ENCODE measurements at places on chromosomes 4 and X.

DNA sequence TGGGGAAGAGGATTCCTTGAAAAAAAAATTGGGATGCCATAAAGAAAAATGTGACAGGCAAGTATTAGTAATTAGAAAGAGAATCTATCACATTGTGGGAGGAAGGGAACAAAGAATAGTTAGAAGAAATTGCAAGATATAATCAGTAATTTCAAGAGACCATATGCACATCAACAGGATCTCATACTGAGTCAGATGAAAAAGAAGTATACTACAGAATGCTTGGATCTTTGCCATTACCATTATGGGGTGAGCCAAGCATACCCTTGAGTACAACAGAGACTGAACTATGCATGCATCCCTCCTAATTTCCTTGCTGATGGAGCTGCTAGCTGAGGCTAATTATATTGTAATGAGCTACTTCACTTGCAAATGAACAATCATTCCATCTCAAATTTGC is 287.6 kb downstream of the PAPSS1 start:
- DNase-seq = no peak

GRCh38 chr4:61851126-61851525 is 651.0 kb downstream of the ADGRL3 start:
- DNase-seq = no peak

DNA sequence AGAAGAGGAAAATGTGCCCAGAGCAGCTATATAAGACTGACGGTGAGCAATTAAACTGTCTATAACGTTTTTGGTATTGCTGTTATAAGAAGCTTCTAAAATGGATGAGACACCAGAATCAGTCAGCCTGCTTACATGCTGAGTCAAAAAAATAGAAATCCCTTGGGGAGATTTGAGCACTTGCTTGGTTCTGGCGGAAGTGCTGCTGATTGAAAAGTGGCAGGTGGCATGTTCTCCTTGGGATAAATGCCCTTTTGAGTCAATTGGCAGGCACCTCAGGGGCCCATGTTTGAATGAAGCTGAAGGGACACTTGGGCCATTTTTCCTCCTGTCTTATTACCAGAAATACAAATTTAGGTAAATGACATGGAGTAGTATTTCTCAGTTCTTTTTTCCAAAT is 148.7 kb downstream of the PTCHD1 start:
- DNase-seq = no peak

- DNase-seq = no peak
These were observed 2.8 kb downstream of the SFRP2 start for GRCh38 chr4:153785910-153786721.

DNA sequence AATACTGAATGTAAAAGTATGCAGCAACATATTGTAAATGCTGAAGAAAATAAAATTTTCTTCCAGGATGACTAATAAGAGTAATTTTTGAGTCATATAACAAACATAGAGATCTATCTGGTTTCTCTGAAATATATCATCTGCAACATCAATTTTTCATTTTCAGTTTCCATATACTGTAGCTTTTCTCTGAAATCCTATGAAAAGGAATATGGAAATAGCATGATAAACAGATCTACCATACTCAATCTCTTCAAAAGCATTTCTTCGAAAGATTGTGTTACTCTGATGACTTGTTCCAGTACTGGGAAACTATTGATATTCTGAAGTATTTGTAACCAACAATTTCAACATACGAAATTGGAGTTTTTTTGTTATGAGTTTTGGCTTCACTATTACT is 1156.7 kb downstream of the FAM133A start:
- DNase-seq = no peak

DNA sequence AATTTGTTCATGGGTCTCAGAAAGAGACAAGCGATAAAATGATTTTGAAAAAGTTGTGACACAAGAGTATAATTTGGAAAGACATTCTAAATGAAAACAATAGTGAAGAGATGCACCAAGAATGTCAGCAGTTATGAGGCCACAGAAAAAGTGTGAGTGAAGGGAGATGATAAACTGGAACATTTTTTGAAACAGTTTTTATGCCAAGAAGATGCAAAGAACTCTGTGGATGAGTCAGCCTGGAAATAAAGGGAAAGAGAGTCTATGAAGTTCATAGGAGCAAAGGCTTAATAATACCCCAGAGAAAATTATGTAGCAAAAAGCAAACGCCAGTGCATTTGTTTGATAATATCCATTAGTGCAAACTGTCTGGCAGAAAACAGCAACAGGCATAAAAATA is 188.4 kb upstream of the TBC1D9 start:
- no peak for DNase-seq

GRCh38 chrX:119502727-119503483 is 34.7 kb downstream of the SLC25A5 start:
- no peak for DNase-seq

DNA sequence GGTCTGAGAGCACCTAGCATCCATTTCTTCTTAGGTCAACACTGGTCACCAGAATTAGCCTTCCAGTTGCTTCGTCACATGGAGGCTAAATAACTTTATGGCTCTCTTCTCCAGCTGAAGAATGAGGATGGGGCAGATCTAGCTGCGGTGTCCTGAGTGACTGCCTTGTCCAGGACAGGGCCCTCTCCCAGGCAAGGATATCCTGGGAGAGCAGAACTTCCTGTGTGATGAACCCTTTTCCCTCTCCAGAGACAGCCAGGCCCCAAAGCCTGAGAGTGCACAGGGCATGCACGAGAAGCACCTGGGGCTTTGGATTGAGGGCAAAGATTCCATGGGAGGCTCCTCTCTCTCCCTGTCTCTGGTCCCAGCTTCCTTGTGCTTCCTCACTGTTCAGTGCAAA is 108.2 kb upstream of the MAMLD1 start:
- no peak for DNase-seq

DNA sequence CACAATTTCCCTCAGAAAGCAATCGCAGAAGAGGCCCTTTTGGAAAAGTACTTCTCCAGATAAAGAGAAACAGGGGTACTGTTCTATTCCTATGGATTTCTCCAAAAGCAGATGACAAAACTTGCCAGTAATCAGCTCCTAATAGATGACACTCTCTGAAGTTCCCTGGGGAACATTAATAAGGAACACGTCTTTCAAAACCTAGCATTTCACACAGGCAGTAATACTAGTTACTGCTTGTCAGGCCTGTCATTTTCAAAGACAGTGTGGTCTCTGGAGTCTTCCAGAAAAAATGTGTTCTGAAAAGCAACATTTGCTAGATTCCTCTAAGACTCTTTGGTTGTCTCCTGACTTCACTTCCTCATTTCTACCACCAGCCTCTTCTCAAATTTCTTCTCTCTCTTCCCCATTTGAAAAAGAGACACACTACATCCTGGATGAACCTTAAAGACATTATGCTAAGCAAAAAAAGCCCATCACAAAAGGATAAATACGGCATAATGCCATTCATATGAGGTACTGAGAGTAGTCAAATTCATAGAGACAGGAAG is 47.3 kb downstream of the CHRDL1 start:
- DNase-seq = no peak

GRCh38 chrX:121655276-121655675 is 607.9 kb downstream of the GLUD2 start:
- DNase-seq = no peak

DNA sequence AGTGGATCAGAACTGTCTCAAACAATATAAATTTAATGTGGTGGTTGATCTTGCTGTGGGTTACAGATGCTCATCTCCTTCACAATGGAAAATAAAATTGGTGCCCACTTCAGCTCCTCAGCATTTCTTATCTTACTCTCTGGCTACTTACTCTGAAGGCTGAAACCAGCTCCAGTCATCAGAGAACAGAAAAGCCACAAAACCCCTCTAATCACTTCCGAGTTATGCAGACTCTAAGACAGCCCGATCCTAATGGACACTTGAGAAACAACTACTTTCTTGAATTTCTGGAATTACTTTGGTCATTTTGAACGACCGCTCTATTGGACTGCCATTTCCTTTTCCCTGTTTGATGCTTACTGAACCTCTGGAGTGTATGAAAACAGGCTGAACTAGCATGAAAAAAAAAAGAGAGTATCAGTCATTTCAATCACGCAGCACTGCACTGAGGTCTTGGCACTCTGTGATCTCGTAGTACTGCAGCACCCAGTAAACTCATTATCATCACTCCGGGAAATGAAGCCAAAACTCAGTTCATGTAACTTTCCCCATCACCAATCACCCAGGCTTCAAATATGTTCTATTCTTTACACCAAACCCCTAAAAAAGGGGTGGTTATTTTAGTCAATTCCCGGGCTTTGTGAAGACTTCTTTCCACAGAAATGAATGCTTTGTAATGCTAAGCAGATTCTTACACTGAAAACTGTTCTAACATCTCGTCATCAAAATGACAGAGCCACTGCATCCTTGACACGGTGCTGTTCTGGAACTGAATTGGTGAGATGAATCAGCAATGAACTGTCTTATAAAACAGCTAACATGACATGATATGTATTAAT is 54.5 kb downstream of the TSPAN5 start:
- DNase-seq = no peak

- DNase-seq = no peak
These were observed 4.8 kb downstream of the SLC49A3 start for GRCh38 chr4:683982-684622.

GRCh38 chr4:120718979-120719566 is 203.5 kb downstream of the PRDM5 start:
- DNase-seq = peak; percentile 19

DNA sequence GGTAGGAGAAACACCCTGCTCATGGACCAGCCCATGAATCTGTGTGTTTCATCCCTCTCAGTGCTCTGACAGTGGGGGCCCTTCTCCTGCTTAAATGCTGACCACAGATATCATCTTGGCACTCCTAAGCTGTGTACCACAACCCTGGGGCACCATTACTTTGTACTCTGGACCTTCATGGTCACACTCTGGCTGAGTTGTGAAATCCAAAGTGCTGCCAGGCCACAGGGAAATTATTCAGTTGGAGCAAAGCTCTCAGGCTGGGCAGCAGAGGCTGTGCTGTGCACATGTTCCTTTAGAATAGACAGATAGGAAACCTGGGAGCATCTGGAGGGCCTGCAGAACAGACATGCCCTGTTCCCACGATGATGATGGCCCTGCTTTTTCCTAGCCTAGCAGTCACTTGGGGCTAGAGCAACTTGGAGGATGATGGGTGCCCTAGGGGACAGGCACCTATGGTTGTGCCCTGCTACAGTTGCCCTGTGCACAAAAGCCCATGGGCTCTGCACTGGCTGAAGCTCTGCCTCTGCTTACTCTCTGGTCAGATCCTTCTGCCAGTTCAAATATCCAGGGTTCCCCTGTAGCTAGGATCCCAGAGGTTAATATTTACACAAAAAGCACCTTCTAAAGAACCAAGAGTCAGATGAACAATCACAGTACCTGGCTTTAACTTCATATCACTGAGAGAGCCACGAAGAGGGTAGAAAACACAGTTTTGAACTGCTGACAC is 48.5 kb upstream of the CDX4 start:
- no peak for DNase-seq

- no peak for DNase-seq
These were observed 1.5 kb downstream of the TMEM156 start for GRCh38 chr4:39030725-39031124.

DNA sequence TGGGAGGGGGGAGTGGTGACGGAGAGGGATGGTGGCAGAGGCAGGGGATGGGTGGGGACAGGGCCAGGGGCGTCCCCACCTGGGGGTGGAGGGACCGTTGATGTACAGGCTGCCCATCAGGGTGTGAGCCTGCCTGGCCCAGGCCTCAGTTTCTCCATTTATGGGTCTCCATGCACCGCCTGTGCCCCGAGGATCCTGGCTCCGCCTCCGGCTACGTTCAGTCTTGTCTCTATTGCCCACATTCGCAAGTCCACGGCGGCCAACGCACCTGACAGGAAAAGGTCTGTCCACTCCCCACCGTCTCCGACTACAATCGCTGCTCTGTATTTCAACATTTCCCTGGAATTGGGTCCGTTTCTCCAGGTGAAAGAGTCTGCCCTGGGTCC is 96.3 kb upstream of the NKX1-1 start:
- no peak for DNase-seq

DNA sequence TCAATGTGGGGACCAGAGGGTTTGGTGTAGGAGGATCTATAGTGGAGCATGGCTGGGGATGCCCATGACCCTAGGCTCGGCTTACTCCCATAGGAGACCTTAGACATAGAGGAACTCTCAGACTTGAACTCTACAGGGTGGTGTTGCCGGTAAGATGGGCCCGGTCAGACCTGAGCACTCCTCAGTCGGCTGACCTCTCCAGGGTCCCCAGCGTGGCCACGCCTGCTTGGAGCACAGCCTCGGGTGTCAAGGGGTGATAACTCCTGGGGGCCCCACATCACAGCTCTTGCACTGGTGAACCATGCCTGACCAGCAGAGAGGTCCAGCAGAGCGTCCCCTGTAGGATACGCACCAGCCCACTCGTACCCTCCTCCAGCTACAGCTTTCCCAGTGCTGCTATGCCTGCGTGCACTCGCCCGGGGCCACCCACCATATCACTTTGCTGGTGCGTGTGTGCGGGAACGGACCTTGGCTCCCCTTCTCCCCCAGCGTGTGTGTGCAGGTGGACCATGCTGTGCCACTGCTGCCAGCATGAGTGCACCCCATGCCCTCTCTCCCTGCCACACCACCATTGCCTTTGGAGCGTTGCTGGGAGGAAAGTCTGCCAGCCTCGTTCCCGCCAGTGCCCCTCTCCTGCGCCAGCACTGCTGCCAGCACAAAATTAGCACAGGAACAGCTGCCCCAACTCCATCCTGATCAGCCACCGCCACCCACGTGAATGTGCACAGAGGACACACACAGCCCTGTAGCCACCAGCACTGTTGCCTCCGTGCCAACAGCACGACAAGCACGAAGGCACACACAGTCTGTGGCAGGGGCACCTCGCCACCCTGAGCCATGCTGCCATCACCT is 806.6 kb downstream of the GLUD2 start:
- DNase-seq = no peak

DNA sequence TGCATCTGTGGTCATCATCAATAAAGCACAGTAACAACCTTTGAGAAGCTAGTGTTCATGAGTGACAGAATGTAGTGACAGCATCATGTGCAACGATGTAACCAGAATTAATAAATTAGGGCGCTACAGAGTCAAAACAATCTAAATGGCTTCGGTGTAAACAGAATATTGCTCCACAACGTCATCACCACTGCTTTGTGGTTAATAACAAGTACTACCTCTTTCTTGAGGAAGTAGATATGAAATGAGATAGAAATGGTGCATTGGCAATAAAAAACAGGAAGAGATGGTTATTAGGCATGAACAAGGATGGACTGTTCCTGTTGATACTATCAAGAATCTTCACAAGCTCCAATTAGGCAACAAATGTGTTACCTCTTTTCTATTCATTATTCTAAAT is 8.7 kb upstream of the PDHA2 start:
- DNase-seq = no peak

- no peak for DNase-seq
These were observed 20.1 kb upstream of the ARAF start for GRCh38 chrX:47540754-47541538.

- DNase-seq = no peak
These were observed 63.3 kb downstream of the GPAT3 start for GRCh38 chr4:83599183-83599582.

DNA sequence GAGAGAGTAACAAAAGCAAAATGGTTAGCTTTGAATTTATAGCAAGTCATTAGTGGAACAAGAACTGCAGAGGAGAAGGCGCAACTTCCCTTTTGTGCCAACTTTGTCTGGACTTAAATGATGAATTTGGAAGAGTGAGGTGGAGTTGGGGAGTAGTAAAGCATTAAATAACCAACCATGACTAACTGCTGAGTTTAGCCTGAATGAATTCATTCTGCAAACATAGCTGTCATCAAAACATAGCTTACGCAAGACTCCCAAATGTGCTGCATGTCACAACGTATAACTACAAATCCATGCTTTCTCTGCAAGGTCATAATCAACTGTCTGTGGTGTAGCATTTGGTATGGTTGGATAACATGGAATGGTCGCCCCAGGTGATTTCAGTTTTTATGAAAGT is 75.9 kb upstream of the RPL34 start:
- no peak for DNase-seq
